ENCODE measurements at places on chromosomes 1 and 21.
A peak's percentile ranks its signal among the peaks of the same experiment; 100 is the strongest.

DNA sequence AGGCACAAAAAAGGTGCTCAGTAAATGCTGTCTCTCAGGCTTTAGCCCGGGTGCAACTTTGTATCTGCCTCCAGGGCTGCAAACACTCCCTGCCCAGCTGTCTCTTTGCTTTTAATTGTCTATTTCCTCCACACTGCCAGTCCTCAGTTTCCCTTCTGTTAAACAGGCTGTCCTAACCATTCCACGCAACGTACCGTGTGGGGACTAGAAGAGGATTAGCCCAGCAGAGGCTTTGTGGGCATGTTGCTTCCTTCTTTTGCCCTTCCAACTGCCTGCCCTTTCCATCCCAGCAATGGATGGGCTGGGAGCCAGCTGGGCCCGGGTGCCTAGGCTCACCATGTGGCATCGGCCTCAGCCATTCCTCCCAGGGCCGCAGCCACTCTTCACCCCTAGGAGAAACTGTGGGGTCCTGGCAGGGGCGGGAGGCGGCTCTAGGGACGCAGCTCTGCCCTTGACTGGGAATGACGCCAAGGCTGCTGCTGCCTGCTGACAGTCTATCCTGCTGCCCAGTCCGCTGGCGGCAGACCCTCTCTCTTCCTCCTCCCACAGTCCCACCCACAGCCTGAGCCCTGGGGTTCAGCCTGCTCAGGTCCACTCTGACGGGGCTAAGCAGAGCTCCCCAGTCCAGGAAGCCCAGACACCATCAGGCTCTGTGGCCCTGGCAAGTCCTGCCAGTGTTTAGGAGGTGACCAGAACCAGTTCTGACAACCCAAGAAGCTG is 40.6 kb upstream of the LRP8 start:
- no peak for DNase-seq

DNA sequence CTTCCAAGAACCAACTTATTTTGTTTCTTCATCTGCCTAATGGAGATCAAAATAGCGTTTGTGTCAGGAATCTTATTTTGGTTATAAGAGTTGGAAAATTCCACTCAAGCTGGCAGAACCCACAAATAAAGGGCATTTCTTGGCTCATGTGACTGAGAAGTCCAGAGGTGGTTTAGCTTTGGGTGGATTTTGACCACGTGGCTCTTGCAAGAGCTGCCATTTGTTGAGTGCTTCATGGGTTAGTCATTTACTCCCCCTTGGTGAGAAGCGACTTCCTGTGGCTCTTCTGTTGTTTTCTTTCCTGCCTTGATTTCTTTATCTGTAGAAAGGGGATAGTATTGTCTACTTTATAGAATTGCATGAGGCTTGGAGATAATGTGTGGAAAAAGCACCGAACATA is 9.5 kb upstream of the RNF186 start:
- DNase-seq = no peak

DNA sequence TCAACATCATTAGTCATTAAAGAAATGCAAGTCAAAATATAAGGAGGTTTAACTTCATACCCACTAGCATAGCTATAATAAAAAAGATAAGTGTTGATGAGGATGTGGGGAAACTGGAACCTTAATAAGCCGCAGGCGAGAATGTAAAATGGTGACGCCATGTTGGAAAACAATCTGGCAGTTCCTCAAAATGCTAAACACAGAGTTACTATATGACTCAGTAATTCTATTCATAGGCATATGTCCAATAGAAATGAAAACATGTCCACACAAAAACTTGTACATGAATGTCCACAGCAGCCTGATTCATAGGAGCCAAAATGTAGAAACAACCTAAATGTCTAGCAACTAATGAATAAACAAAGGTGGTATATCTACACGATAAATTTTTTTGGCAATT is 23.2 kb downstream of the DDX59 start:
- DNase-seq = no peak

DNA sequence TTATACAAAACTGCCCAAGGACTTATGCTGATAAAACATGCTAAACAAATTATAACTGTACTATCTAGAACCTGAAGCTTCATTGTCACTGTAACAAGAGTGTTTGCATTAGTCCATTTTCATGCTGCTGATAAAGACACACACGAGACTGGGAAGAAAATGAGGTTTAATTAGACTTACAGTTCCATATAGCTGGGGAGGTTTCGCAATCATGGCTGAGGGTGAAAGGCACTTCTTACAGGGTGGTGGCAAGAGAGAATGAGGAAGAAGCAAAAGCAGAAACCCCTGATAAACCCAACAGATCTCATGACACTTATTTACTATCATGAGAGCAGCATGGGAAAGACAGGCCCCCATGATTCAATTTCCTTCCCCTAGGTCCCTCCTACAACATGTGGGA is 100.4 kb downstream of the SPATA6 start:
- DNase-seq = no peak

- no peak for DNase-seq
These were observed 8.0 kb upstream of the TMPRSS15 start for GRCh38 chr21:18411565-18411964.

GRCh38 chr1:231926340-231926739 is 299.8 kb downstream of the DISC1 start:
- no peak for DNase-seq

- DNase-seq = peak; percentile 65
These were observed 40.2 kb downstream of the FASLG start for GRCh38 chr1:172699111-172699510.

DNA sequence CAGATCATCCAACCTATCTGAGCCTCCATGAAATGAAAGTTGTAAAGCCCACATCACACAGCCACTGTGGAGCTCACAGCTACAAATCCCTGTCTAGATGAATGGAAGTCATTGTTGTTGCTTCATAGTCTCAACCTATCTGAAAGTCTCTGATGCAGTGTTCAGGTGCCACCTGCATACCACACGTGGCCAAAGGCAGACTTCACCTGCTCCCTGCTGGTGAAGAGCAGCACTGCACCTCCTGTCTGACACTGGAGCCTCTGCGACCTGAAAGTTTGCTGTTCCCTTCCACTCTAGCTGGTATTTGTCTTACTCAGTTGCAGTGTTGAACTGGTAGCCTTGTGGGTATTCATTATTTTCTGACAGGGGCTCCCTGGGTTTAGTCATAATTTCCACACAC is 18.4 kb downstream of the LORICRIN start:
- DNase-seq = peak; percentile 42

DNA sequence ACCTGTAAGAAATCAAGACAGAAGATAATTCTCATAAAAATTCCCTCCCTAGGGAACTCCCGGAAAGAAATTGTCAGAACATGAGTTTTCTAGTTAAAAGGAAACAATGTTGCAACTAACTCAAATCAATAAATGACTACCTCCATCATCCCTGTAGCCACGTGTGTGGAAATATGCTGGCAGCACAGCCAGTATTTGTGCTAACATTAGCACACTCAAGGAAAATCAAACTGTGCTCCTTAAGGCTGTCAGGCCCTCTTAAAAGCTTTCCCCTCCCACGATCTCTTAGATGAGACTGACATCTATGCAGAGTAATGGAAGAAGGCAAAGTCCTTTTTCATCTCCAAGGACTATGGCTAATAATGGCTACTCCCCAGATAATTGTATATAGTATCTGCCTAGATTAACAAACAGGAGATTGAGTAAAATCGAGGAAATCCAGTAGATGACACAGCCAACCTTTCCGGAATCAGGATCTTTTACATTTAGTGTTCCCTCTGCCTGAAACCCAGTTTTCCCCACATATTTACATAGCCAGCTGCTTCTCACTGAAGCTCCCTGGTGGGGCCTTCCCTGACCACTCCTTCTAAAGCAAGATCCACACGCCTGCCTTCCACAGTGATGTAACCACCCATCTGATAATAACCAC is 50.9 kb upstream of the NR5A2 start:
- DNase-seq = no peak

- DNase-seq = no peak
These were observed 7.7 kb upstream of the LMNA start for GRCh38 chr1:156106624-156107488.

GRCh38 chr1:214550857-214551435 is 456 bp downstream of the PTPN14 start:
- DNase-seq = no peak

GRCh38 chr1:112464501-112464900 is 44.3 kb upstream of the WNT2B start:
- DNase-seq = no peak

GRCh38 chr21:46046471-46046870 is 51.4 kb upstream of the COL6A2 start:
- no peak for DNase-seq

DNA sequence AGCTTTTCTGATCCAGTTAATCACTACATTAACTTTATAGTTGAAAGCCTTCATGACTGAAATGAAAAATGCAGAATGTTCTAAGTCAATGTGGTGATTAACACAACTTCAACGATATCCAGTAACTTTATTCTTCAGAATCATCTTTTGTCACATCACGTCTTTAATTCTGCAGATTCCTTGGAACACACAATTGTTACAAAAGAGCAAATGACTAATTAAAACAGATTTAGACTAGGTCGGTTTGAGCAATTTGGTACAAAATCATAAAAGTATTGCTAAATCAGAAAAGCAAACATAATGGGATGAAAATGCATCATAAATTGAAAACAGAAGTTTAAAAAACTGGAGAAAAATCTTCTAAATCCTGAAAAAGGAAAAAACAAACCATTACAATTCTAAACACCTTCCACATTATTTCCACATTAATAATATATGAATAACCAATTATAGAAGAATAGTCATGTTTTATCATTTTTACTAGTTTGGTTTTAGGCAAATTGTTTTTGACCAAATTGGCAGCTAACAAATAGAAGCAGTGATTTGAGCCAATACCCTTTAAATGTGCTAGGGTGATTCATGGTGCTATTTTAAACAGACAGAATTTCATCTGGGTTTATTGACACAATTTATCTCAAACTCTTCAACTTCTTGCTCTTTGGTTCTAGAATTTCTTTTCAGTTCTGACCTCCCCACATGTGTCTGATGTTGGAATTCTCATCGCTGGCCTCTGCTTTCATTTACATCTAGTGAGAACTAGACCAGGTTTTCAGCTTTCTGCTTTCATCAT is 468.1 kb upstream of the PTBP2 start:
- DNase-seq = no peak

DNA sequence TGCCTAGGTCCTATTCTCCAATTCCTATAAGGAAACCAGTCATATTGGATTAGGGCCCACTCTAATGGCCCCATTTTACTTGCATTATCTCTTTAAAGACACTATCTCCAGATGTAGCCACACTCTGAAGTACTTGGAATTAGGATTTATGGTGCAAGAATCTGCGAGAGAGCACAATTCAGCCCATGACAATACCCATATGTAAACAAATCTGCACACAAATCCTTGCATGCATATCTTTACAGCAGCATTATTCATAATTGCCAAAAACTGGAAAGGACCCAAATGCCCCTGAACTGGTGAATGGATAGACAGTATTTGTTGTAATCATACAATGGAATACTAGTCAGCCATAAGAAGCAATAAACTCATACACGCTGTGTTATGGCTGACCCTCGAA is 229.8 kb upstream of the ADAMTS5 start:
- DNase-seq = no peak

DNA sequence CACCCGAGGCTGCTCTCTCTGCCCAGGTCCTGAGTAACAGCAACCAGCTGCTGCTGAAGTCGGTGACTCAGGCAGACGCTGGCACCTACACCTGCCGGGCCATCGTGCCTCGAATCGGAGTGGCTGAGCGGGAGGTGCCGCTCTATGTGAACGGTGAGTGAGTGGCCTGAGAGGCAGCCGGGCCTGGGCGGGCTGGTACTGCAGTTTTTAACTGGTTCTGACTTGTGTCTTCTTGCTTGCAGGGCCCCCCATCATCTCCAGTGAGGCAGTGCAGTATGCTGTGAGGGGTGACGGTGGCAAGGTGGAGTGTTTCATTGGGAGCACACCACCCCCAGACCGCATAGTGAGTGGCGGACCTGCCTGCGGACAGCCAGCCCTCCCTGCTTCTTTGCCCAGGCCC is 91.2 kb upstream of the CD1D start:
- no peak for DNase-seq

DNA sequence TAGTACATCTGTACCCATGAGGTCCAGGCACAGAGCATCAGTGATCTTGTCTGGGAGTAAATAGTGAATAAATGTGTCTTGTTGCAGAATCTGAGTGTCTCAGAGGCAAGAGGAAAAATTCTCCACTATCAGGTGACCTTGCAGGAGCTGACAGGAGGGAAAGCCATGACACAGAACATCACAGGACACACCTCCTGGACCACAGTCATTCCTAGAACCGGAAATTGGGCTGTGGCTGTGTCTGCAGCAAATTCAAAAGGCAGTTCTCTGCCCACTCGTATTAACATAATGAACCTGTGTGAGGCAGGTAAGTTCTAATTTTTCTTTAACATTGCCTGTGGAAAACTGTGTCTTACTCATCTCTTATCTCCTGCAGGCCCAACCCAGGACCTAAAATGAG is 43.1 kb downstream of the IL12RB2 start:
- DNase-seq = no peak

DNA sequence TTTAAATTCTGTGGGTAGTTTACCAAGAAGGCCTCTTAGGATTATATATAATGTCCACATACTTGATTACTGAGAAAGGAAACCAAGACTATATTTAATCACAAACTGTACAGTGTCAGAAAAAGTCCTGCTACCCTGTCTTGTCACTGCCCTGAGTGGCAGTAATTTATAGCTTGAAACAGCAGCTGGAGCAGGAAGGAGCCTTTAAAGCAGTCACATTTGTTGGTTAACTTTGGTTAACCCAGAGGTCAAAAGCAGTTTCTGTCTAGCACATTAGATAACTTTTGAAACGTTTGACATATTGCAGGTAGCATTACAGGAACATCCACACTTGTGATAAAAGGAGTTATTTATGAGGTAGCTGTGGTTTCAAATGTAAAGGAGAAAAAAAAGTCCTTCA is 161.7 kb downstream of the ROR1 start:
- DNase-seq = no peak

All from activated T-cell treated with anti-CD3 and anti-CD28 coated beads for 4 hours (primary cell).